Right ventricle myocardium inferior (tissue), 1 donor: ENCODE measurements at places on chromosomes 12 and 14. TPM values are rescaled to one million over a fixed set of nuclear protein-coding genes. Genes with fewer than 3 reads are reported as not detected.
A peak's percentile ranks its signal among the peaks of the same experiment; 100 is the strongest.

The HOXC4 gene
- total RNA-seq: not detected

DNA sequence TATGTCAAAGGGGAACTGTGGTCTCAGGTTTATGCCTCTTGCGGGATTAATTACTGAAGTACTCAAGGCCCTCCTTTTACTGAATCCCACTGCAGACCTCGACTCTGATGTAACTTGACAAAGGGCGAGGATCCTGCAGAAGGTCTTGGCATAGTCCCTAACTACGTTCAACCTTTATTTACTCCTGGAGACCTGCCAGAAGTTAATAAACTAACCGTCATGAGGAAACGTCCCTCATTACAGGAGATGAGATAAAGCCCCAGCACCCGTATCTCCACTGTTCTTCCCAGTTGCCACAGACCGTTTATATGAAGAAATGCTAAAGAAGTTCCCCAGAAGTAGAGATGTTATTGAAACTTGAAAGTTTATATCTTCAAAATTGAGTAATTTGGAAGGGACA, 190.9 kb downstream of the ETV6 start:
- DNase-seq: no peak

DNA sequence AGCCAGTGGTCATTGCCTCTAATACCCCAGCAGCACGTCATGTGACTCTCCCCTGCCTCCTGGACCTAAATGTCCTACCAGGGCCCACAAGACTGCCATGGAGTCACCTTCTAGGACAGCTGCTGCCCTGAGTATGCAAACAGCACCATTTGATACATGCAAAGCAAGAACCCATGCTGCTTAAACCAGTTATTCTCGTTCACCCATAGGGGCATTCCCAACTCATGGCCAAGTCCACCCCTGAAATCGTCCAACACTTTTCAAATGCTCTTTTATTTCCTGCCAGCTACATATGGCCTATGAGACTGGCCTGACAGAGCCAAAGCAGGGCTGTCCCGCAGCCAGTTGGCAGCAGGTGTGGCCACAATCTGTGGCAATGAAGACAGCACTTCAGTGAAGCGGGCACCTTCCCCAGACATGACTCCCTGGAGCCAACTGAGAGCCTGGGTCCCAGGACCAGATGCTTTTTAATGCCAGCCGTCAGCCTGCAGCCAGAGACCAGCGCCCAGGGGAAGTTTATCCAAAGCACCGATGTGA, 99.9 kb downstream of the BCAT1 start:
- no peak for DNase-seq

The LTBR gene
- 34.3 TPM for total RNA-seq

- no peak for DNase-seq
Measured at GRCh38 chr14:95524706-95525512, 8.5 kb upstream of the SYNE3 start.

GRCh38 chr14:100662879-100663760, 63.6 kb upstream of the DLK1 start:
- peak; percentile 86 for DNase-seq

DNA sequence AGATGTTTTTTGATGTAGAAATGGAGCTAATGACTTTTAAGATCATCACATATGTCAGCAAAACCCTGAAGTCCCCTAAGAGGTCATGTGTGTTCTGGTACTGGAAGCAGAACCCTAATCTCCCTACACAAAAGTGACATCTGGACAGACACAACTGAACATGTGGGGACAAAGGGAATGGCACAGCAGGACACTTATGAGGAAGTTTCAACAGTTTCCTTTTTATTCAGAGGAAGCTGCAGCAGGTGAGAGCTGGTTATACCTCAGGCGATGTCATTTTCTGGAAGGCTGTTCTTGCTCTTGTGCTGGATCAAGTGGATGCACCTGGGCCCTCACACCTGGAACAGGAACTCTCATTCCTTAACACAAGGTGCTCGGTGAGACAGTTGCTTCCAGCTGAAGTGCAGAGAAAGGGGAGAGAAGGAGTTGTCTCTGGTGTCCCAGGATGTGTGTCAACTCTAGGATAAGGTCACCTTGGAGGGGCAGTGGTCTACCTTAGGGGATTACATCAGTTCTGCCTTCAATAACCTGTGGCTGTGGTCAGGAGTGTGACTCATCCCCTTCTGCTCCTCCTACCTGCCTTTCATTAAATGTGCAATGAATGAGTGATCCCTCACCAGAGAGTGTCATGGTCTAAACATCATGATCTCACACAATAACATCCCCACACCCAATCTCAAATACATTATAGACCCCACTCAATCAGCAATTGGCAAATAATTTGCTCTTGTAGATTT, 463.4 kb downstream of the TMEM121 start:
- no peak for DNase-seq

DNA sequence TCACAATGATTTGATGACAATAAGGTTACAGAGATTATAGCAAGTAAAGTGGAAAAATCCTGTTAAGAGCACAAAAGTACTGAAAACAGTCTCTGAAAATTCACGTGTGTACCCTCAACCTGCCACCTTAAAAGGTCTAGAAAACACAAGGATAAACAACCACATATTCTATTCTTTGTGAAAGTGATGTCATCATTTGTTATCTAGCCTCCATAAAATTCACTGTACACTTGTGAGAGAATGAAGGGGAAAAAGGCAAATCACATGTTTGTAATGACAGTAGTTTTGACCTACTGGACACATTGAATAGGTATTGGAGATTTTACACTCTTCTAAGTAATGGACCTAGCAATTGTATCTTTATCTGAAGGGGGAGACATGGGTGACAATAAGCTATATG, 4.0 kb downstream of the PTGDR start:
- DNase-seq: no peak

The USP44 gene
- 1.0 TPM for total RNA-seq

DNA sequence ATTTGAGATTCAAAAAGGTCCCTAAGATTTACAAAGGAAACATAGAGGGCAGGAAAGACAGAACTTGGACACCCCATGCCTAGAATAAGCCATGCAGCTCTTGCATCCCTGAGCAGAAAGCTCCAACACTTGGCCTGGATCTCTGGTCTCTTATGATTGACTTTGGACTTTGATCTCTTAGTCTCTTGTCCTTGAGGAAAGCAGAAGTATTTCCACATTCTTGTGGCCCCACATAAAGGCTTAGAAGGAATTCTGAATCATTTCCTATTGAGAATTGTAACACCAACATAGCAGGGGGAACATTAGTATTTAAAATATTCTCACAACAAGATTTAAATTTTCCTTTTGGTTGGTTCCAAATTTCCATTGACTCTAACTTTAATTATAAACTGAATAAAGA, 283.7 kb upstream of the PRKD1 start:
- DNase-seq: no peak

GRCh38 chr12:118055144-118055557, 5.8 kb downstream of the WSB2 start:
- DNase-seq: peak; percentile 63

GRCh38 chr12:114938487-114939210, 254.7 kb upstream of the TBX3 start:
- DNase-seq: no peak

DNA sequence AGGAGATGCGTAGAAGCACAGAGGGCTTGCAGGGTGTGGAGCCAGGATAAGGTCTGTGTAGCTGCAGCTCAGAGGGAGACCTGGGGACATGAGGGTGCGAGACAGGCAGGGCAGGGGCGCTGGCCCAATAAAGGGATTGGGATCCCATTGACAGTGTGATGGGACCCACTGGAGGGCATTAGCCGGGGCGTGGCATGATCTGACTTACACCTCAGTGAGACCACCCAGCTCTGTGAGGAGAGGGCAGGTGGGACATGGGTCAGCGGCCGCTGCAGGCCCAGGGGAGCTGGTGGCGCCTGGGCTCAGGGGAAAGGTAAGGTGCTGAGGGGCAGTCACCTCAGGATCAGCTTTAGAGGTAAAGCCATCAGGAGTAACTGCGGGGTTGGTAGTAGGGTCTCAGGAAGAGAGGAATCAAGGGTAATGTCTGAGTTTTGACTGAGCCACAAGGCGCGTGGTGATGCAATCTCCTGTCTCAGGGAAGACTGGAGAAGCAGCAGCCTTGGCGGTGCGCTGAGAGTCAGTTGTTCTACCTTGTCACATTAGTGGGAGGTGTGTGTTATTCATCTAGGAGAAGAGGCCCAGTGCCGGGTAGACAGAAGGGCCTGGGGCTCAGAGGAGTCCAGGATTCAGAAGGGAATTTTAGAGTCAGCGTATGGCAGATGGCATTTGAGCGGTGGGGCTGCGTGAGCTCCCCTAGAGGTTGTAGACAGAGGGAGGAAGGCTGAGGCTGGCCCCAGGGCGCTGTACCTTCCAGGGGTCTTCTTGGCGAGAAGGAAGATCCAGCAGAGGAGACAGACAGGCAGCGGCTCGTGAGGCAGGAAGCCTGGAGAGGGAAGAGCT, 30.8 kb upstream of the BDKRB2 start:
- DNase-seq: no peak

- no peak for DNase-seq
Measured at GRCh38 chr12:3300833-3301401, 190.1 kb upstream of the PRMT8 start.

GRCh38 chr12:129615001-129615400, 288.8 kb downstream of the TMEM132D start:
- no peak for DNase-seq

The CYP46A1 gene
- total RNA-seq: 2.2 TPM

DNA sequence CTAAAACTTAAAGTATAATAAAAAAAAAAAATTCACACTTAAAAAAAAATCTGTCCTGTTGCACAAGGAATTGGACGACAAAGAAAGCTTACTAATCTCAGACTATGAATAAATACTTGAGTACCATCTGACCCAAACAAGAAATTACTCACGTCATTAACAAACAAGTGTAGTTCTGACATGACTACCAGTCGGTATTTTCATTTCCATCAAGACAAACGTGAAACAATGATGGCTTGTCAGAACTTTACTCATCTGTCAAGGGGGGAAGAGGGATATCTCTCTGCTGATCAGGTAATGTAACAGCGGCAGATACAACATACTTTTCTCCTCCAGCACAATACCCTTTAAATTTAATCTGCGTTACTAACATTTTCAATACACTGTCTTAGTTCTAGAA, 78.3 kb downstream of the CDK17 start:
- no peak for DNase-seq

GRCh38 chr12:95204141-95204866, 13.0 kb downstream of the FGD6 start:
- DNase-seq: no peak

DNA sequence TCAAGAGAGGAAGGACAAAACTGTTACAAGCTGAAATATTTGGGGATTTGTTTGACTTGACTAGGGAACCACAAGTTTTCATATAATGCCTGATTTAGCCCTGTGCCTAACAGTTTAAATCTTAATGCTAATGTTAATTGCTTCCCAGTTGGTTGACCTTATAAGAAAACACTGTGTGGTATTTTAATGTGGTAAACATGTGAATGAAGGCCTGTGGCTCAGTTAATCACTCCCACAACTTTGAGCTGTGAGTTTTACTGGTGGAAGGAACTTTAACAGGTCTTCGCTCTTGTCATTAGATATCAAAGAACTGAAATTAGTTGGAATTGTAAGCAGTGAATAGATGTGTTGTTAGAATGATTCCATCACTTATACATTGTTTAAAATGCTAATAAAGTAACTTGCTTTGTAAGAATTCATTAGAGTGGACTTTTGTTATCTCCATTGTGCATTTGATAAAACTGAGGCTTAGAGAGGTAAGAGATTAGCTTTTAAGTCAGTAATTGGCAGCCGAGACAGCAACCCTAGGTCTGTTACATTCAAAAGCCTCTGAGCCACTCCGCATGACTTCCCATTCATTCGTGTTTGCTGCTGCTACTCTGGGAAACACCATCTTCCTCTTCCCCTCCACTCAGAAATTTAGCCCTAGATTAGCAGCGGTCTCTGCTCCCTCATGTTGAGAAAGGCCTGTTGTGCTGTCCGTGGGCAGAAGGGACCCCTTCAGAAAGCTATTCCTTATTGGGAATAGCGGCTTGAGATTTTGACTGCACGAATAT, 1.0 kb upstream of the TBK1 start:
- no peak for DNase-seq

The TAS2R31 gene
- total RNA-seq: 0.41 TPM

DNA sequence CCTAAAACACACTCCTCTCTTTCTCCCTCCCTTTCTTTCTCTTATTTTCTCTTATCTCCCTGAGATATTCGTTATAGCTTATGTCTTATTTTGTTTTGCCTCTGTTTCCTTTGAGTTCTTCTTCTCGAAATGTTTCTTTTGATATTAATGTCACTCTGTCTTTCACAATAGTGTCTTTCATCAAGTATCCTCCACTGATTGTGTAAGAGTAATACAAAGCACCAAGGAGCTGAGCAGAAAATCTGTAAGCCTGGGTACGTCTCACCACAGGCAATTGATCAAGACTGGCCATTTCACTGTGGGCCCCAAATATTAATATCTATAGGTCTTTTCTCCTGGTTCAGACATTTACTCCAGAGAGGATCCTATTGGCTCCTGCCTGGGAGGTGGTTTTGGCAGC, 4.8 kb upstream of the LYZ start:
- no peak for DNase-seq

- no peak for DNase-seq
Measured at GRCh38 chr12:112546996-112547395, 128.2 kb downstream of the PTPN11 start.

The LBHD2 gene
- not detected for total RNA-seq

DNA sequence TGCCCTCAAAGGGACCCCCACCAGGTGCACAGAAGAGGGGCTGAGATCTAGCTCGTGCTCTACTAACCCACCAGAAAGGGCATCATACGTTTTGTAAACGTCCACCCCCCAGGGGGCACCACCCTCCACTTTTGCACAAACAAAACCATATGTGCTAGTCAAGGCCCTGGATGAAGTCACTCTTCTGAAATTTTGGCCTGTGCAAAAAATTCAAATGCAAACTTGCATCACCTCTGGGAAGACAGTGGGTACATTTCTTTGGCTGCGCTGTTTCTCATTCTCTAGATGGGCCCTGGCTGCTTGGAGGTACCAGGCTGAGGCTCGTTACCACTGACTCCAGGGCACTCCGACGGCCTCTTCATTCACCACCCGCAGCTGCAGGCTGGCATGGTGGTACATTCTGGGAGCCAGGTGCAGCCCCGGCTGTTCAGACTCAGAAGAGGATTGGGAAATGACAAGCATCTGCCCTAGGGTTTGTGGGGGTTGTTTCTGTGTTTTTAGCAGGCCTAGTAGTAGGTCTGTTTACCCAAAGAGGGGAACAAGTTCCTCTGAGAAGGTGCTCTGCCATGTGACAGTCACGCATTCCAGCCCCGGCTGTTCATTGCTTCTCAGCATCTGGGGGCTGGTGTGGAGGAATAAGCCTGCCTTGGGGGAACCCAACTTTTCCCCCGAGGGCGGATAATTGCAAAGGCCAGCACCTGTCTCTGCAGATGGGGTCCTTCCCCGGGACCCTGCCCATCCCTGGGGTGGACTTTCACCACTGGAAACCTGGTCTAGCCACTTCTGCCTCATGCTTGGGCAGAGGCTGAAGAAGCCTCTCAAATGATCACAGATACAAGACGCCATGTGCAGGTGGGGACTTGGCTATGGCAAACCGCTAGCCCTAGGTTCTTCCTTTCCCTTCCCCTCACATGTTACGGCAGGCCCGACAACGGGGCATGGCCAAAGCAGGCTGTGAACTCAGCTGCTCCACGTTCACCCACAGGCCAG, 147.6 kb downstream of the DPF3 start:
- DNase-seq: no peak

GRCh38 chr12:65568517-65568916, 255.8 kb upstream of the HMGA2 start:
- DNase-seq: no peak
